IMR-90 (cell line): ENCODE measurements at places on chromosomes 6 and 20. TPM values are rescaled to one million over a fixed set of nuclear protein-coding genes. Genes with fewer than 3 reads are reported as not detected.

DNA sequence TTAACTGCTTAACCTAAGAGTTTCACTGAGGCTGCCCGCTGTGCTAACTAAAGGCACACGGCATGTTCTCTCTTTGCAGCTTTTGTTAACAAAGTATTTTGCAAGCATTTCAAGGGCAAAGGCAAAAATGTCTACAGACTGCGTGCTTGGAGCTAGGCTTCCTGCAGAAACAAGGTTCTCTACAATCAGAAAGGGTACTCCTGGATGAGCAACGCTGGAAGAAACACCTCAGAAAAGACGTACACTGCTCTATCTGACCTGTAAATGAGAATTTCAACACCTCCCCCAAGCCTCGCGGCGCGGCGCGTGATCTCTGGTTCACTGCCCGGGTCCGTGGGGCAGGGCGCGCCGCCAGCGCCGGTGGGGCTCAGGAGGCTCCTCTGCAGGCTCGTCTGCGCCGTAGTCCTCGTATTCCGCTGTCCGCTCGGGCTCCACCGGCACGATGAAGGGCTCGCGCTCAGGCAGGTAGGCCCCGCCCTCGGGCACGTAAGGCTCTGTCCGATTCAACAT lies 120.9 kb downstream of the COL12A1 start:
- no peak for DNase-seq

GRCh38 chr6:1958257-1958656 lies 287.1 kb downstream of the GMDS start:
- no peak for DNase-seq

GRCh38 chr20:35013421-35014411 lies 58.0 kb downstream of the MYH7B start:
- DNase-seq = no peak

DNA sequence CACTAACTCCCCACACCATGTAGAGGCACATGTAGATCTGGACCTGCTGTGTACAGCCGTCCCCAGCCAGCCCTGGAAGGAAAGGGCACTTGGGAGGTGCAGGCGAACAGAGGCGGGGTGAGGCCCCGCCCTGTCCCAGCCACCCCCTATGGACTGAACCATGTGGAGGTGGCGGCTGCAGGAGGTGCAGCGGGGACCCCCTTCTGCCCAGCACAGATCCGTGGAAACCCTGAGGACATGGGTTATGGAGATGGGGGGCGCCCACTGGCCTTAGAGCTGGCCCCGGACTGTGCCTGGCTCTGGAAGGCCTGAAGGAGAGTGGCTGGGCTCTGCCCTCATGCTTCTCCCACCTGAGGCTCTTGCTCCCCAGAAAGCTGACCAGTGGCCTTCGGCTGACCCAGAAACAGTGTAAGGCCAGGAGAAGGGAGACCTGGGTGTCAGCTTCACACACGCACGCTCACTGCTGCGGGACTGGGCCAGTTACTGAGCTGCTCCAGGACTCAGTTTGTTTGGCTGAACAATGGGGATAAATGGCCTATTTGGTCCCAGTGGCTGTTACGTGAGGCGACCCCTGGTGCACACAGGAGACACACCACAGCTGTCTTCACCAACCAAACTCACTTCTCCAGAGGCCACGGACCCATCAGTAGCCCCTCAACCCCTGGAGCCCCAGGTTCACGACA lies 87.2 kb downstream of the GINS1 start:
- DNase-seq = no peak

GRCh38 chr20:10501402-10501801 lies 66.3 kb downstream of the SLX4IP start:
- DNase-seq = no peak

DNA sequence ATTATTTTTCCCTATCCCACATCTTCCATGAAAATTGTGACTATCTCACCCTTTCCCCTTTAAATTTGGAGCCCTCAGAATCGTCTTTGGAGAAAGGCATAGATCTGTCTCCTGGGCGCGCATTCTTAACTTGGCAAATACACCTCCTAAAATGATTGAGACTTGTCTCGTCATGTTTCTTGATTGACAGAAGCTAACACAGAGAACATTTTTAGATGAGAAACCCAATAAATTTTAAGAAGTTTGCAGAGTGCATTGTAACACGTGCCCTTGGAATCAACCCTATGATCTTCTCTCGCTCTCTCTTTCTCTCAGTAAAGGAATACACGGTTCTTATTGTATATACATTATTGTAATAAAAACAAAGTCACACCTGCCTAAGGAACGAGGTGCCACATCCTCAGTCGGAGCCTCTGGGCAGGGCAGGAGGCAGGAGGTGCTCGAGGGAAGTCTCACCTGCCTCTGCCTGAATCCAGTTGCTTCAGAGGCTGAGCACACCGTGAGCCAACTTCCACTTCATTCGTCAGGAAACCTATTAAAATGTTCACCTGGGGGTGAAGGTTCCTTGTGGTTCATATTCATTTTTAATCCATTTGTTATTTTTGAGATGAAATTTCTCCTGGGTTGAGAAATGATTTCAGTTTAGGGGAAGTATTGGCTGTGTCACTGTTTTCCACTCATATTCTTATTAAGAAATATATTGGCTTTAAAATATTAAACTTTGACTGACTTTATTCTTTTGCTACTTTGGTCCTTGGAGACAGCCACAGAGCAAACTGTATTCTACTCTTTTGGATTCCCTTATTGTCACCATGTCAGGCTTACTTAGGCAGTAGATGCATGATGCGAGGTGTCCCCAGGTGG lies 90.5 kb upstream of the THBS2 start:
- no peak for DNase-seq

Gene SLC17A2
- total RNA-seq = not detected in 2 replicates
